ENCODE measurements at places on chromosomes 12 and 14. TPM values are rescaled to one million over a fixed set of nuclear protein-coding genes. Genes with fewer than 3 reads are reported as not detected.

Gene SSTR1
- total RNA-seq = not detected

DNA sequence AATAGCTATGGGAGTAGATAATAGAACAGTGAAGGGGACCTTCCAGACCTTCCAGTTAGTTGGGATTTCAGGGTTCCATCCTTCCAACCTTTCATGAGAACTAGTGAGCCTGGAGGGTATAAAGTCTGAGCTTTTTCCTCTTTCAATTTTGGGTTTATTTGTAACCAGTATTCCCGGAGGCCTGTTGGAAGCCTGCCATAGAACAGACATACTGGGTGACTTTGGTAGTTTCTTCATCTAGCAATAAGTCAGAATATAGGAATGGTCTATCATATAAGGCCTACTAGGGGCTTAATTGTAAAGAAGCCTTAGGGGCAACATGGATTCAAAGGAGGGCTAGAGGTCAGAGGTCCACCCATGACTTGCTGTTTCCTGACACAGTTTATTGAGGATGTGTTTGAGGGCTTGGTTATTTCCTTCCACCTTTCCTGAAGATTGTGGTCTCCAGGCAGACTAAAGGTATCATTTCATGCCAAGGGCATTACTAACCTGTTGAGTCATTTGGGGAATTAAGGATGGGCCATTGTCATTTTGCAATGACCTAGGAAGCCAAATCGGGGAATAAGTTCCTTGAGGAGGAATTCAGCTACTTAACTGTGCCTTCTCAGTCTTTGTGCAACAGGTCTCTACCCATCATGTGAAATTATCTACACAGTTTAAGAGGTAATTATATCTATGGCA lies 410.3 kb downstream of the SLC6A15 start:
- H3K4me1 ChIP-seq = no peaks in the 10 kb centered on the region
- no peak for DNase-seq
- H3K27ac ChIP-seq = no peak overlapping the region
- H3K4me3 ChIP-seq = no peak overlapping the region
- H3K27me3 ChIP-seq = no peaks in the 10 kb centered on the region
- H3K36me3 ChIP-seq = no peaks in the 10 kb centered on the region

Gene SLC38A4
- total RNA-seq = not detected

DNA sequence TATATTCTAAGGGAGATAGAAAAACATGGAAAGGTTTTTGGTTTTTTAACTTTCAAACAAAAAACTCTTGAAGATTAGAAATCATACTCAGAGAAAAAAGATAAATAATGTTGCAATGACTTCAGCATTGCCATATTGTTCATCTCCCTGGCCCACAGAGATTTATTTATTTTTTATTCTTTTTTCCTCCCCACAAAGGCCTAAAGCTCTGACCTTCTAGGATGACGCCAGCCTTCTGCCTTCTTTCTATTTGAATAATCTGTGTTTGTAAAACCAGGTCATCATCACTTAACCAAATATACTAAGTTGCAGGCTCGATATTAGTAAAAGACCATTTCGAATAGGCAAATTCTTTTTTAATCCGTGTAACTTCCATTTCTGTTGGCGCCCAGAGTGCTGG lies 4.4 kb upstream of the DCP1B start:
- DNase-seq = no peak
- peaks cover 6% of the 10 kb centered on the region for H3K36me3 ChIP-seq
- H3K4me3 ChIP-seq = no peak overlapping the region
- peaks cover 10% of the 10 kb centered on the region for H3K4me1 ChIP-seq
- no peaks in the 10 kb centered on the region for H3K27me3 ChIP-seq
- H3K27ac ChIP-seq = no peak overlapping the region

GRCh38 chr12:117881517-117881916 lies 87.3 kb downstream of the KSR2 start:
- H3K4me3 ChIP-seq = no peak overlapping the region
- peaks cover 11% of the 10 kb centered on the region for H3K27me3 ChIP-seq
- no peak for DNase-seq
- H3K27ac ChIP-seq = no peak overlapping the region

Gene ADAMTS20
- not detected for total RNA-seq

DNA sequence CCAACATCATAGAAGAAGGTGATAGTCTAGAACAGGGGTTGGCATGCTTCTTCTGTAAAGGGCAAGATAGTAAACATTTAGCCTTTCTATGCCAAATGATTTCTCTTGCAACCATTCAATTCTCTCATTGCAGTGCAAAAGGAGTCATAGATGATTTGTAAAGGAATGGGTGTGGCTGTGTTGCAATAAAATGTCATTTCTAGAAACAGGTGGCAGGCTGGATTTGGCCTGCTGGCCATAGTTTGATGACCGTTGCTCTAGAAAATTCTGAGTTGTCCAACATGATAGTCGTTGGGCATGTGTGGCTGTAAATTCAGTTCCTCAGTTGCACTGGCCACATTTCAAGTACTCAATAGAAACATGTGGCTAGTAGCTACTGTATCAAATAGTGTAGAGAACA lies 21.7 kb downstream of the SMCO2 start:
- no peak for DNase-seq
- peaks cover 15% of the 10 kb centered on the region for H3K4me1 ChIP-seq
- peaks cover 6% of the 10 kb centered on the region for H3K27me3 ChIP-seq
- no peaks in the 10 kb centered on the region for H3K36me3 ChIP-seq

Gene CCDC175
- not detected for total RNA-seq

GRCh38 chr14:32984241-32984930 lies 45.7 kb downstream of the NPAS3 start:
- no peak overlapping the region for H3K4me3 ChIP-seq
- H3K4me1 ChIP-seq = no peaks in the 10 kb centered on the region
- H3K36me3 ChIP-seq = no peaks in the 10 kb centered on the region
- no peak for DNase-seq
- H3K27ac ChIP-seq = no peak overlapping the region

DNA sequence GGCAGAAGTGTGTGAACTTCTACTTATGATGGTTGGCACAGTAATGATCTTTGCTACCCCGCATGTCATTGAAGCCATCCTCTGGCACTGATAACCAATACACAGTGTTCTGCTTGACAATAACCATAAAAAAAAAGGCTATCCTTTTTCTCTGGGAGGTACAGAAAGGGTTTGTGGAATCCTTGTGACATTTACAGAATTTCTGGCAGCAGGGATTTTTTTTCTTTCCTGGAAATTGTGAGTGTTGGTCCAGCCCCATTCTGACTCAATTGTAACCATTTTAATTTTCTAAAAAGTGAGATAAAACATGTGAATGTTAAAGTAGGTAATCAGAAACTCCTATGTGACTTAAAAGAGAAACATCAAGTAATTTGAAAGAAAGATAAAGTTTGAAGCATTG lies 943.8 kb downstream of the TMTC2 start:
- H3K27ac ChIP-seq = no peak overlapping the region
- H3K4me1 ChIP-seq = no peaks in the 10 kb centered on the region
- DNase-seq = no peak
- no peaks in the 10 kb centered on the region for H3K36me3 ChIP-seq

Gene XPOT
- 145 TPM for total RNA-seq

Gene OTX2
- total RNA-seq = not detected

GRCh38 chr14:102734436-102734835 lies 42.8 kb upstream of the TRAF3 start:
- DNase-seq = peak; percentile 4
- peaks cover 2% of the 10 kb centered on the region for H3K36me3 ChIP-seq
- no peaks in the 10 kb centered on the region for H3K27me3 ChIP-seq
- H3K4me1 ChIP-seq = no peaks in the 10 kb centered on the region
- no peak overlapping the region for H3K27ac ChIP-seq
- no peak overlapping the region for H3K4me3 ChIP-seq

- peaks cover 3% of the 10 kb centered on the region for H3K27me3 ChIP-seq
Measured at GRCh38 chr14:59391388-59391787, 73.8 kb downstream of the GPR135 start.

DNA sequence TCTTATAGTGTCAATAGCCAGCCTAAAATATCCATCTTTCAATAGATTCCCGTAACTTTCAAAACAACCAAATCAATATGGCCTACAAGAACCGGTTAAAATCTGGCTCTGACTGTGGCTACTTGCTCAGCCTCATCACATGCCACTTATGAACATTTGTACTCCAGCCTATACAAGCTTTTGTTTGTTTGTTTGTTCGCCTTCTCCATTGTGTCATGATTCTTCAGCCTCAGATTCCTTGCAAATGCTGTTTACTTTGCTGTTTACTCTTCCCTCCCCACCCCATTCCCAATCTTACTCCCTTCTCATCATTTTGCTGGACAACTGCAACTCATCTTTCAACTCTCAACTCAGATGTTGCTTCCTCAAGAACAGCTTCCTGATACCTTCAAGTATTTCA lies 161.2 kb downstream of the CAPZA3 start:
- H3K4me3 ChIP-seq = no peak overlapping the region
- H3K27me3 ChIP-seq = peaks cover 3% of the 10 kb centered on the region
- no peak overlapping the region for H3K27ac ChIP-seq
- H3K36me3 ChIP-seq = no peaks in the 10 kb centered on the region
- H3K4me1 ChIP-seq = no peaks in the 10 kb centered on the region

DNA sequence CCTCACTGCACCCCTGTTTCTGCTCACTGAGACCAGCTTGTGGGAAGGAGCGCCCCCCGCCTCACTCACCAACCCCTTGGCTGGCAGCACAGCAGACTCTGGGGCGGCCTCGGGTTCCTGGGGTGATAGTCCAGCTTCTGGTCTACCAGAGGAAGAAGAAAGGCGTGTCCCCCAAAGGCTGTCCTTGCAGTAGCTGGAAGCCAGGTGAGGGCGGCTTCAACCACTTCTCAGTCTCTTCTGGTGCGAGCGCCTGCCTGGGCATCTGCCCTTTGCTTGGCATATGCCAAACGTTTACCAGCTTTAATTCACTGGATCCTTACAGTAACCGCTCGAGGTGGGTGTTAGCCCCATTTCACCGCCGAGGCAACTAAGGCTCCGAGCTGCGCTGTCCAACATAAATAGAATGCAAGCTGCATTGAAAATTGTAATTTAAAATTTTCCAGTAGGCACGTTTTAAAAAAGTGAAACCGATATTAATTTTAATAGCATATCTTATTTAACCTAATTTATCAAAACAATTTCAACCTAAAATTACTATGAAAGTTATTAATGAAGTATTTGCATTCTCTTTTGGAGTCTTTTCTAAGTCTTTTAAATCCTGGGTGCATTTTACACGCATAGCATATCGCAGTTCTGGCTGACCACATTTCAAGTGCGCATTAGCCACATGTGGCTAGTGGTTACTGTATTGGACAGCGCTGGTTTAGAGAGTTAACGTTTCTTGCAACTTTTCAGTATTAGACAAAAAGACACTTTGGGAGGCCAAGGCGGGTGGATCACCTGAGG lies 872 bp downstream of the FAM177A1 start:
- peak overlapping the region; percentile 97 for H3K4me3 ChIP-seq
- H3K27ac ChIP-seq = peak overlapping the region; percentile 98
- H3K27me3 ChIP-seq = no peaks in the 10 kb centered on the region
- peaks cover 12% of the 10 kb centered on the region for H3K36me3 ChIP-seq

DNA sequence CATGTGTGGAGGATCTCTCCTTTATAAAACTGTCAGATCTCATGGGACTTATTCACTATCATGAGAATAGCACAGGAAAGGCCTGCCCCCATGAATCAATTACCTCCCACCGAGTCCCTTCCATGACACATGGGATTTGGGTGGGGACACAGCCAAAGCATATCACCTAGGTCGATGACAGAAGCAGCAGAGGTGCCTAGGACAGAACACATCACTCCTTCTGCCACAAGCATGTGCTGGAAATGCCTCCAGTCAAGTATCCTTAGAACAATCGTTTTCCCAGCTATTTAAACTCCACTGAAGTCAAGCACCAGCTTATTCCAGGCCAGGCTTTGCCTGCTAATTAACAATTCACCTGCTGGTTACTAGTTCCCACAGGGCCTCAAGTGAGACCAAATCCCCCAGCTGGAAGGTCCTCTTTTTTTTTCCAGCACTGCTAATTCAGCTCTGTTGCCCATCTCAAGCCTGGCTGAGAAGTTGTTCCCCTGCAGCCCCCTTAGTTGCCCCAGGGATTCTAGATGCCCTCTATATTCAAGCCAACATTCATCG lies 212.3 kb upstream of the NUDT4 start:
- no peak overlapping the region for H3K27ac ChIP-seq
- H3K4me3 ChIP-seq = no peak overlapping the region
- DNase-seq = no peak
- H3K36me3 ChIP-seq = no peaks in the 10 kb centered on the region

GRCh38 chr14:94161981-94162380 lies 12.1 kb upstream of the PPP4R4 start:
- H3K36me3 ChIP-seq = no peaks in the 10 kb centered on the region
- no peaks in the 10 kb centered on the region for H3K27me3 ChIP-seq
- DNase-seq = peak; percentile 32
- H3K4me3 ChIP-seq = no peak overlapping the region
- H3K4me1 ChIP-seq = peaks cover 81% of the 10 kb centered on the region

GRCh38 chr12:120592121-120593049 lies 11.2 kb upstream of the POP5 start:
- no peaks in the 10 kb centered on the region for H3K4me1 ChIP-seq
- no peak for DNase-seq
- no peak overlapping the region for H3K4me3 ChIP-seq

DNA sequence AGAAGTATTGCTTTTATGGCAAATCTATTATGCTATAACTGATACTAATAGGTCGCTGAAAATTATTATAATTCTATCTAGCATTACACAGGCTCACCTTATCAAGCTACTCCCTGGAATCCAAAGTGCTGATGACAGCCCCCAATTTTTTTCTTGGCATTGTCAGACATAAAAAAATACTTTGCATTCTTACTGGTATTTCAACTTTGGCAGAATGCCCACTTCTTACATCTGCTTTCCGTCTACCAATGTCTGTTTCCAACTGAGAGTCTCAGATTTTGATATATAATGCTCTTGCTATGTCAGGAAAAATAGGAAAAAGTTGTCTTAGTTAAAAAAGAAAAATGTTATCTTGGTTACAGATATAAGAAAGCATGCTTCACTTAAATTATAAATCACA lies 615.4 kb downstream of the C12orf50 start:
- H3K4me3 ChIP-seq = no peak overlapping the region
- no peak overlapping the region for H3K27ac ChIP-seq
- no peak for DNase-seq
- H3K27me3 ChIP-seq = no peaks in the 10 kb centered on the region
- H3K4me1 ChIP-seq = no peaks in the 10 kb centered on the region

Gene RNU4-1
- total RNA-seq = 1,180 TPM

Gene PELI2
- total RNA-seq = 6.6 TPM

DNA sequence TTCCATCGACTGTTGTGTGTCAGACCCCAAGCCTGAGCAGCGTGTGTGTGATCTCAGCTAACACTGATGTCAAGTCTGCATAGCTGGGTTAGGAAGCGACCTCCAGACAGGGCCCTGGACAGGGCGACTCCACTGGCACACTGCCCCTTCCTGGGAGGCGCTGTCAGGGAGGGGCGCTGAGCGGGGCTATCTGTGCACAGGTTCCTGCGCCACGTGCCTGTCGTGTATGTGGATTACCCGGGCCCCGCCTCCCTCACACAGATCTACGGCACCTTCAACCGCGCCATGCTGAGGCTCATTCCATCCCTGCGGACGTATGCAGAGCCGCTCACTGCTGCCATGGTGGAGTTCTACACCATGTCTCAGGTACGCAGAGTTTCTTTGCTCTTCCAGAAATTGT lies 53.9 kb downstream of the DYNC1H1 start:
- H3K4me1 ChIP-seq = peaks cover 23% of the 10 kb centered on the region
- H3K4me3 ChIP-seq = no peak overlapping the region
- DNase-seq = no peak
- no peak overlapping the region for H3K27ac ChIP-seq
- H3K36me3 ChIP-seq = peaks cover 70% of the 10 kb centered on the region

Gene MYF6
- not detected for total RNA-seq

- H3K27me3 ChIP-seq = no peaks in the 10 kb centered on the region
- H3K4me1 ChIP-seq = peaks cover 8% of the 10 kb centered on the region
- no peak for DNase-seq
- no peak overlapping the region for H3K27ac ChIP-seq
- H3K4me3 ChIP-seq = no peak overlapping the region
- no peaks in the 10 kb centered on the region for H3K36me3 ChIP-seq
Measured at GRCh38 chr14:56211084-56211483, 92.9 kb downstream of the PELI2 start.

All from activated CD4-positive, alpha-beta memory T cell treated with anti-CD3 and anti-CD28 coated beads for 36 hours (primary cell).